ENCODE measurements at places on chromosomes 16 and 17.

- DNase-seq, result peak; percentile 65
Observed at GRCh38 chr17:74012465-74012864, 191.0 kb upstream of the RPL38 start.

DNA sequence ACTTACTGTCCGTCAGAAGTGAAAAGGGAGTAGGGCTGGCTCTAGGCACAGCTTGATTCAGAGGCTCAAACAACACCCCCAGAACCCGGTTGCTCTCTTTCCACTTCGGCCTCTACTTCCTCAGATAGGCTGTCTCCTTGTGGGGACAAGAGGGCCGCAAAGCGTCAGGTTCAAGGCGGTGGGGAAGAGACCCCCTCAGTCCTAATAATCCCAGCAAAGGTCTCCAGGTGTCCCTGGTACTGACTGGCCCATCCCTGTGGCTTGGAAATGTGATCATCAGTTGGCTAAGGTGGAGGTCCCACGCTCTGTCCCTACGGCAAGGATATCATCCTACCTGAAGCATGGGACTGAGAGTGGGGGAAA is 26.0 kb downstream of the NGFR start:
- no peak for DNase-seq

- DNase-seq, result peak; percentile 82
Observed at GRCh38 chr16:81444448-81445121, at the start of gene CMIP. CMIP (plus strand) TSS chr16:81444808.

DNA sequence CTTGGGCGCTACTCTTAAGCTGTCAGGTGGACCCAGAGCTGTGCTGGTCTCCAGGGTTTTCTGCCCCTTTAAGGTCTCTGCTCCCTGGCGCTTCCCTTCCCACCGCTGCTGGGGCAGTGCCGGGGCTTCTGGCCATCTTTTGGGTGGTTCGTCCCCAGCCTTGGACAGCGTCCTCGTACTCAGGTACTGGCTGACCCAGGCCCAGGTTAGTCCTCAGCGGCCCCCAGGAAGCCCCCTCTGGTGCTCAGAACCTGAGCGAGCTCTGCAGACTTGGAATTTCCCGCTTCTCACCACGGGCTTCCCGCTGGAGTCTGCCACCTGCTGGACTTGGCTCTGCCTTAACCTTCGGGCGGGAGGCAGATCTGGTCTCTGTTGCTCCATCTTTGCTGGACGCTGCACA is 94.1 kb upstream of the ZNF750 start:
- DNase-seq, result no peak

- no peak for DNase-seq
Observed at GRCh38 chr16:82541103-82541502, 85.7 kb upstream of the CDH13 start.

GRCh38 chr17:60792250-60792898 is 114.7 kb downstream of the BCAS3 start:
- no peak for DNase-seq

DNA sequence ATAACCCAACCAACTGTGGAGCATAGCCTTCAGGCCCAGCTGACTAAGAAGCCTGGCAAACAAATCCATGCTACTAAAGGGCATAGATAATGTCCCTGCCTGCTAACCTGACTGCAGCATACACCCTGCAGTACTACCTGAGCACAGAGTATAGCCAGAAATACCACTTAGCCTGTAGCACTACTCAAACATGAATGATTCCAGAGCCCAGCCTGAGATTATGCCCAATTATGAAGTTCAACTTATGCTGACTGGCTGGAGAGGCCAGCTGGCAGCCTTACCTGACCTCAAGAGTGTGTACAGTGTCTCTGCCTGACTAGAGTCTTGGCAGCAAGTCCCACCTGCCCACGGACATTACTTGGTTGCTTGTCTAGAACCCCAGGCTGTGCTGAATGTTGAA is 1265.3 kb downstream of the CDH11 start:
- no peak for DNase-seq

DNA sequence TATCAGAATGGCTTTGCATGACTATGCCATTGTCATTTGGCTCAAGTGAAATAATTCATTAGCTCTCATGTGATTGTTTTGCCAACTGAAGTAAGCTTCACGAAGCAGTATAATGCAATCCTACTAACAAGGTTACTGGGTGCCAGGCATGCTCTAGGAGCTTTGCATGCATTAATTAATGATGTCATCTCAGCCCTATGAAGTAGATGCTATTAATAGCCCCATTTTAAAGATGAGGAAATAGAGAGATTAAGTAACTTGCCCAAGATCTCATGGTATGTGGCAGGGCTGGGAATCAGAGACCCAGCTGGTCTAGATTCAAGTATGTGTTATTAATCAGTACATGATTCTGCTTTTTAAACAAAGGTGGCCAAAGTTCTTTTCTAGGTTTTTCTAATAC is 14.1 kb downstream of the KRT39 start:
- no peak for DNase-seq

DNA sequence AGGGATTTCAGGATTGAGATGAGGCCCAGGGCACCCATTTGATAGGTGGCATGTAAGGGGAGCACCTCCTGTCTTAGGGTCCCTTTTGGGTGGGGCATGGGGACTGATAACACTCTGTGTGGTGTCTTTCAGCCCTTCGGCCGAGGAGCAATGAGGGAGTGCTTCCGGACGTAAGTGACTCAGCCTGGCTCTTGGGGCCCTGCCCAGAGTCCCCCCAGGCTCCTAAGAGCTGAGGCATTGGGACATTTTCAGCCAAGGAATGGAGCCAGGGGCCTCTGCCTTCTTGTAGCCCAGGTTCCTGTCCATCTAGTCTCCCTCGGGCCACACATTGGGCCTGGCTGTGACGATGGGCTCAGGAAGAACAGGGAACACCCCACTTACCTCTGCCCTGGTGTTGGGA is 44.4 kb downstream of the EEF2K start:
- DNase-seq, result no peak

DNA sequence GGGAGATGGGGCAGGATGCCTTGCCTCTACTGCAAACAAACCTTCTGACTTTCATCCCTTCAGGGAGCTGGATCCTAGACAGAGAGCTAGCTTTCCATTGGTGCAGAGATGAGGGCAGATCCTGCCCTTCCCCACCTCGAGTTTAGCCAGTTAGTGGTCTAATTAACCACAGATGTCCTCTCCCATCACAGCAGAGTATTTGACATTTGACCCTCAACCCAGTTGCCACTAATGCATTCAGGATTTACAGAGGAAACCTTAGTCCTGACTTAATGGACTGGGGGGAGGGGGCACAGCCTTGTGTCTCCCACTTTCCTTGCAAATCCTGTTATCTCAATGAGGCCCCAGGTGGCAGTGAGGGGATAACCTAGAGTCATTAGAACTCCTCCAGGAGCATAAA is 10.2 kb downstream of the PIP4K2B start:
- no peak for DNase-seq

DNA sequence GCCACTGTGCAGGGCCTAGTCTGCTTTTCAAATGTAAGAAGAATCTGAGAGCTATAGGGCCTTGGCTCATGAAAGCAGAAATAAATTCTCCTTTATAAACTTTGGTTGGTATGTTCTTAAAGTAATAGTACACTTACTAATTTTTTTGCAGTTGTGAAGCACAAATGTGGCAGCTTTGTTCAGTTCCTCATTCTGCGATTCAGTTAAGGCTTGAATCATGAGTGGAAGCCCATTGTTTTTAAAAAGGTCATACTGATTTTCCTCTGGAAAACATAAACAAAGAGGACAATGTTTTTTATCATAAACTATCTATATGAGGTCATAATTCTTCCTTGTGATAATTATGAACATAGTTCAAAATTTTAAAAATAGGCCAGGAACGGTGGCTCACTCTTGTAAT is 23.6 kb upstream of the DYNC1LI2 start:
- DNase-seq, result no peak
